ENCODE measurements at places on chromosomes 6 and 20.

- DNase-seq: no peak
Observed at GRCh38 chr6:45375449-45375848, 2.3 kb downstream of the SUPT3H start.

GRCh38 chr6:116476002-116476678 lies 15.0 kb downstream of the CALHM6 start:
- DNase-seq: peak; percentile 79

DNA sequence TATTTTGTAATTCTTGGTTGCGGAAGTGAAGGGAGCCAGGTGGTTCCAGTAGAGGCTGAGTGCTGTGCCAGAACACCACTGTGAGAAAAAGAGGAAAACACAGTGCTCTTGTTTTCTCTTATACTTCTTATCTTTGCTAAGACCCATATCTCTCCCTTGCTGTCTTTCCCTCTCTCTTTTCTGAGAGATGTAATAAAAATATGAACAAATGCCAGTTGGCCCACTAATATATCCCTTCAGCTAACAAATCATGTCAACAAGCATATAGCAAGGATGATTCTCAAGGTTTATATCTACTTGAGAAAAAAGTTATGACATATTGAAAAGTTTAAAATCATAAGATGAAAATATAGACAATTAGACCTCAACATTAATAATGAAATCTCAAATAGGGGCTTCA lies 758.3 kb downstream of the HDGFL1 start:
- no peak for DNase-seq

GRCh38 chr6:111338843-111339242 lies 144.2 kb downstream of the REV3L start:
- DNase-seq: no peak

GRCh38 chr6:39958947-39959346 lies 24.7 kb upstream of the MOCS1 start:
- no peak for DNase-seq

DNA sequence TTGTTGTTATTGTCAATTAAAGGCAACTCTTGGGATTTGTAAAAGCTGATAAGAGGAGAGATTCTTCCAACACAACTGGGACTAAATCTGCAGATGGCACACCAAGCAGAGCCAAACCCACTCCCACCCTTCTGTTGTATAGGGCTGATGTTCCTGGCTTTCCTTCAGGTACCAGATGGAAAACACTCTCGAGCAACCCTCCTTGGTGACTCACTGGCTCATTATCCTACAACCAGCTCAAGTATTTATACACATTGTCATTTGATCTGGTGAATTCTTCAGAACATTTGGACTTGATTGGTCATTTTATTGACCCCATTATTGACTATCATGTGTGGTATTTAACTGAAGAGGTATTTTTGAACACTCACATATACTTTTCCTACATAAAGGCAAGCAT lies 190.3 kb upstream of the PCSK2 start:
- DNase-seq: no peak

GRCh38 chr6:154298297-154298696 lies 58.3 kb downstream of the IPCEF1 start:
- DNase-seq: peak; percentile 64

DNA sequence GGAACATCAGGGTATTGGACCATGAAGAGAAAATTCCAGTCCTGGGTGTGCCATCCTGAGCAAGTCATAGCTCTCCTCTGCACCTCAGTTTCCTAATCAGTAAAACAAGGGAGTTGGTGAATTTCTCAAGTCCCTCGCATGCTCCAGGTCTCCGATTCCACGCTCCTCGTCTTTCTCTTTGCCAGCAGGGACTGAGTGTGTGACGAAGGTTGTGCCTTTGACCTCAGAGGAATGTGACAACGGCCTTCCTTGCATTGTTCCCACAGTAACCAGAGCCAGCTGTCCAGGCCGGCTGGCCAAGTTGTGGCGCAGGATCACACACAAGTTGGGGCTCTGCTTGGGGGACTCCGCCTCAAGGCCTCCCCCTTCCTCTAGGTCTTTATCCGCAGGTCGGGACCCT lies 217.3 kb downstream of the ATXN1 start:
- DNase-seq: no peak

GRCh38 chr6:97392735-97393134 lies 109.7 kb upstream of the MMS22L start:
- DNase-seq: no peak

- no peak for DNase-seq
Observed at GRCh38 chr6:128029826-128030225, 129.0 kb upstream of the THEMIS start.

DNA sequence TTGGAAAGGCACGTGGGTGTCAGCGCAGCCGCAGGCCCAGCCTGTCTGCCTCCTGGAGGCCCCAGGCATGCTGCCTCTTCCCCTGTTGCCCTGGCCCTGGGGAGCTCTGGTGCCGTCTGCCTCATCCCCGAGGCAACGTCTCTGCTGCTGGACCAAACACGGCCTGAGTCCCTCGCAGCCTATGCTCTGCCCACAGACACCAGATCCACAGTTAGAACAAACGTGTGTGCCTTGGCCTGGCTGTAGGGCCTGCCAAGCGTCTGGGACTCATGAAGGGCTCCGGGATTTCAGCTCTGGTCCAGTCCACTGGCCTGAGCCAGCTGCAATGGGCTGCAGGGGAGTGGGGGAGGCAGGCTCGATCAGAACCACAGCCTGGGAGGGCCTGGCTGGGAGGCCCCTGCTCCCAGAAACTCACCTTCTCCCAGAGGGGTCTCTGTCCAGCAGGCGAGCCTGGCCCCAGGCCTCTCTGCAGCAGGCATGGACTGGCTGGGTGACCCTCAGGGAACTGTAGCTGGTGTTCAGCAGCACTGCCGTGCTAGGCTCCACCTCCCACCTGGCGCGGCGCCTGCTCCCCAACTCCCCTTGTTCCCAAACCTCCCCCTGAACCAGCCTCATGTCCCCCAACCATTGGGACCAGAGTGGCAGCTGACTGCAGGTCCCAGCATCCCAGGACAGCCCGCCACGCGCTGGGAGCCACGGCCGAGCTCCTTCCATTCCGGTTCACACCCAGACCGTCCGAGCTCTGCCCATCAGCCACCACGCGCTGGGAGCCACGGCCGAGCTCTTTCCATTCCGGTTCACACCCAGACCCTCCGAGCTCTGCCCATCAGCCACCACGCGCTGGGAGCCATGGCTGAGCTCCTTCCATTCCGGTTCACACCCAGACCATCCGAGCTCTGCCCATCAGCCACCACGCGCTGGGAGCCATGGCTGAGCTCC lies 197.0 kb downstream of the DLL1 start:
- no peak for DNase-seq

GRCh38 chr20:48629960-48630315 lies 197.9 kb downstream of the PREX1 start:
- no peak for DNase-seq

GRCh38 chr6:91293395-91293794 lies 706.5 kb upstream of the MAP3K7 start:
- no peak for DNase-seq

GRCh38 chr6:130708338-130708737 lies 118.9 kb upstream of the SMLR1 start:
- no peak for DNase-seq

DNA sequence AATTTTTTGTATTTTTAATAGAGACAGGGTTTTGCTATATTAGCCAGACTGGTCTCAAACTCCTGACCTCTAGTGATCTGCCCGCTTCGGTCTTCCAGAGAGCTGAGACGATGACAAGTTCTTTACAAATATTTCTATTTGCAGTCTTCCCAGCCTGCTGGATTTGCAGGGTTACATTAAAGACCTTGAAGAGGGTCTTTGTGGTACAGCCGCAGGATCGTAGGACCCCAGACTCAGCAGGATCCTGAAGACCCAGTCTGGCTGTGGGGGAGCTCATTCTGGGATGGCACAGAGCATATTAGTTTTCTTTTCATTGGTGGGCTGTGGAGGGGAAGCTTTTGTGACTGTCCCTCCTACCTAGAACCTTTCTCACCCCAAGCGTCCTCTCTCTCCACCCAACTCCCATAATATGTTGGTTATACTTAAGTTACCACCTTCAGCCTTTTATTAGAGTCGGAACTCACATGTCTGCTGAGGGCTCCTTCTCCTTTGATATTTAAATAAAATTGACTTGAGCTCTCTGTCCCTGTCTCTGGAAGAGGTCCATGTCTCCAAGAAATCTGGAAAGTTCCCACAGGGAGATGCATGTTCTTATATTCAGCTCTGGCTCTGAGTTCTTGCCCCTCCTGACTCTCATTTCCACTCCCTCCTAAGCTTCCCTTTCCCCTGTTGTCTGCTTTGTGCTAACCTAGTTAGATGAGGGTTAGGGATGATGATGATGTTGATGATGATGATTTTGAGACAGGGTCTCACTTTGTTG lies 72.0 kb downstream of the TIAM2 start:
- DNase-seq: no peak

DNA sequence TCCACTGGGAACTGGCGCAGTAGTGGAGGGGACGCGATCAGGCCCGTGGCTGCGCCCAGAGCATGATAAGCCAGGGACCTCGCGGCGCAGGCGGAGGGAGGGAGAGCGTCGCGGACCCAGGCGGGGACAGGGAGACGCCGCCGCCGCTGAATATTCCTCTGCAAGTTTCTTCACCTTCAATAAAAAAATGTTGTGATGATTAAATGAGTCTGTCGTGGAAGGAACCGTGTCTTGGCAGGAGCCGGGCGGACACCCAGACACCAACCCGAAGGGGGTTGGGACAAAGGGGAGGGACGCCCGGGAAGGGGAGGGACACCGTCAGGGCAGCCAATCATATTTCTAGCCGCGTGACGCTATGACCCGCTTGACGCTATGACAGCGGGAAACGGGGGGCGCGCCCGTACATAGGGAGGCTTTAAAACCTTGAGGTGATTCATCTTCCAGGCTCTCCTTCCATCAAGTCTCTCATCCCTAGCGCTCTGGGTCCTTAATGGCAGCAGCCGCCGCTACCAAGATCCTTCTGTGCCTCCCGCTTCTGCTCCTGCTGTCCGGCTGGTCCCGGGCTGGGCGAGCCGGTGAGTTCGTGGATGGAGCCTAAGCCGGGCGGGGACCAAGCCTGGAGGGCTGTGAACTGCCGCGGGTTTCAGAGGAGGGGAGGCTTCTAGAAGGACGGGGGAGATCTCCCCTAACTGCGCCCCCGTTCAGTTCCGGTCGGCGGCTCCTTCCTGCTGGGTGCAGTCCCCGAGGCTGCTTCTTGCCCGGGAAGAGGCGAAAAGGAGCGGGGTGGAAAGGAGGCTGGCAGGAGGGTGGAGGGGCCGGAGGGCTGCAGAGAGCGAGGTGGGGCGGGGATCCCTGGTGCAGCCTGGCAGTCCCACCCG lies at the start of gene ULBP2:
Gene ULBP2, plus strand, starts transcription at position 432 of the 878 bp plus-strand sequence. Its CDS starts 59 bp downstream, at position 491.
- DNase-seq: peak; percentile 96

DNA sequence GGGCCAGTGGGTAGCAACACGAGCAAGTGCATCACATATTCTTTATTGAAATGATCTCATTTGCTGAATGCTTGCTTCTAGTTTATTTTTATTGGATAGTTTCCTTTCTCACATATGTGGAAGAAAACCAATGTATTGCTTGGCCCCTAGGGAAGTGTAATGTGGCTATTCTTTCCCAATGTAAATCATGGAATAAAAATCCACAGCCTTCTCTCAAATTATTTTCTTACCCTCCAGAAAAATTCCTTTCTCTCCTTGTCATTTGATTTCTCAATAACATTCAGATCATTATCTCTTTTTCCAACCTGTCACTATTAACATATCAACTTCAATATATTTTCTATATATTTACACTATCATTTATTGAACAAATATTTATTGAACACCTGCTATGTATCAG lies 51.9 kb upstream of the PTPRK start:
- no peak for DNase-seq

DNA sequence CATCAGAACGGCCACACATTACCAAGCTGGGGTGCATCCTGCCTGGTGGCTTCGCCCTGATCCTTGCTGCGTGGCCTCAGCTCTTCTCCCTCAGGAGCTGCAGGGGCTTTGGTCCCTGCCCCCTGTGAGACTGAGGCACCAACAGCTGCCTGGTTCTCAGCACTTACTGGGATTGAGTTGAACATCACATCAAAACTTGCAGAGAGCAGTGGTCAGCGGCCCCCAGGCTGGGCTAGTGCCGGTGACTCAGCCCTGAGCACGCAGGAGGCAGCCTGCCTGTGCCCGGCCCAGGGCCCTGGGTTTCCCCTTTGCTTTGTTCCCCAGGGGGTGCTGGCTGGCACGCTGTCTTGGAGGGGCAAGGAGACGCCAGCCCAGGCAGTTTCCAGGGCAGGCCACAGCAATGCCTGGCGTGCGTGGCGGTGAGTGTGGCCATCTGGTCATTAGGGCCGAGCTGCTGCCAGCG lies 63.3 kb downstream of the DLL1 start:
- DNase-seq: no peak

GRCh38 chr20:63024573-63025392 lies 18.0 kb upstream of the BHLHE23 start:
- no peak for DNase-seq

DNA sequence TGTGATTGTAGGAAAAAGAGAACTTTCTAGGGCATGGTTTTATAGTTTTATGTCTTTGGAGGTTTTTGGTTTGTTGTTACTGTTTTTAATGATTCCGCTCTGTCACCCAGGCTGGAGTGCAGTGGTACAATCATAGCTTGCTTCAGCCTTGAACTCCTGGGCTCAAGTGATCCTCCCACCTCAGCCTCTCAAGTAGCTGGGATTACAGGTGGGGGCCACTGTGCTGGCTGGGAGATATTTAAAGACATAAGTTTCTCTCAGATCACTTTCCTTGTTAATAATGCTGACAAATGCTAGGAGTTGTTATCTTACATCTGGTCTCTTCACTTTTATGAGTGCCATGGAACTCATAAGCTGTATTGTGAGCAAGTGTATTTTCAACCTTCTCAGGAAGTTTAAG lies 116.3 kb downstream of the SCAF8 start:
- DNase-seq: no peak

GRCh38 chr20:41939659-41940058 lies 321.5 kb upstream of the CHD6 start:
- no peak for DNase-seq

DNA sequence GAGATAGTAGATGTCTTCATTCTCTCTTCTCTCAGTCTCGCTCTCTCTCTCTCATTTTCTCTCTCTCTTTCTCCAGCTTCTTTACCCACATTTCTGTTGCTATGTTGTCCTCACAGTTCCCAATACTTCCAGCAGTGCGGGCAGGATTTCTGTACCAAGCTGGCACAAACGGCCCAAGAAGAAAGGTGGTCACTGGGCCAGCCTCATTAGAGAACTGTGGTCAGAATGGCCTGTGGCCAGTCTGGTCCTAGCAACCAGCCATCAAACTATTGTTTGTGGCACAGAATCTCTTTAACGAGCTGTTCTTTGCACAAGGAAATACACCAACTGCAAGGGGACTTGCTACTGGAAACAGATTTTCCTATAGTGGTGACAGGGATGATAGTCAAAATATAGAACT lies 81.3 kb downstream of the SEL1L2 start:
- DNase-seq: no peak

DNA sequence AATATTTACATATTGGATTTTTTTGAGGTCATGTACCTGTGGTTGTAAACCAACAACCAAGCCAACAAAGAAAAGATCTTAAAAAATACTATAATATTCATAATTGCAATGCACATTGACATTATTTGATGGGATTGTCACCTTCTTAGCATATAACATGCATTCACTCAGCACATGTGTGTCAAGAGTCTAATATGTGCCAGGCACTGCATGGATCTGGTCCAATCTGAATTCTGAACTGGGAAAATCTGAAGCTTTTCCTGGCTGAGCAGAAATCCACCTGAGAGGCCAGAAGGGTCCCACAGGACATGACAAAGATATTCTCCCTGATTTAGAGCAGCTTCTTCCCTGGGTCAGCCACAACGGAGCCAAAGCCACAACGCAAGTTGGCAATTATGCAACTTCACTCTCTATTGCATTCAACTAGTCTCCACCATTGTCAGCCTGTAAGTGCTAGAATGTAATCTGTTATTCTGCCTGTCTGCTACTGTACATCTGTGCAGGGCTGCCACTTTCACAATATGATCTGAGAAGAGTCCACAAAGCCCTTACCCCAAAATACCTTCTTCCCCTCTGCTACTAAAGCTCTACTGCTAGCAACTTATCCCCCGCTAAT lies 17.0 kb upstream of the DDO start:
- no peak for DNase-seq

Data from suppressor macrophage treated with lipopolysaccharide for 1 hour (primary cell).